ENCODE measurements at places on chromosomes 1 and 21.

- DNase-seq, result peak; percentile 37
Observed at GRCh38 chr1:152185544-152186391, 26.7 kb upstream of the RPTN start.

DNA sequence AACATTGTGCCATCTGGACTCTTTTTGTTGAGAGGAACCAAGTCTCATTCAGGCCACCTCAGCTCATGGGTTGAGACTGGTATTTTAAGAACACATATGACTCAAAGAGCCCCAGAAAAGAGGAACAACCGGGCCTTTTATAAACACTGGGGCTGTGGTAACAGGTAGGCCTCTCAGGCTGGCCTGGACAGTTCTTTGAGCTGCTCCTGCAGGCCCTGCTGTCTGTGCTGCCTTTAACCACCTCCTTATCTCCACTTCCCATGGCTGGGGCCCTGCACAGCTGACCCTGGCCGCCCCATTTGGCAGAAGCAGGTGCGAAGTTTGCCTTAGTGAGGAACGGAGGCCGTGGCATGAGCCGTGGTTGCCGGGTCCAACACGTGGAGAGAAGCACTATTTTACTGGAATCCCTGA lies 163.3 kb downstream of the RHOU start:
- DNase-seq, result no peak

GRCh38 chr1:218123968-218124367 lies 161.1 kb upstream of the RRP15 start:
- no peak for DNase-seq

DNA sequence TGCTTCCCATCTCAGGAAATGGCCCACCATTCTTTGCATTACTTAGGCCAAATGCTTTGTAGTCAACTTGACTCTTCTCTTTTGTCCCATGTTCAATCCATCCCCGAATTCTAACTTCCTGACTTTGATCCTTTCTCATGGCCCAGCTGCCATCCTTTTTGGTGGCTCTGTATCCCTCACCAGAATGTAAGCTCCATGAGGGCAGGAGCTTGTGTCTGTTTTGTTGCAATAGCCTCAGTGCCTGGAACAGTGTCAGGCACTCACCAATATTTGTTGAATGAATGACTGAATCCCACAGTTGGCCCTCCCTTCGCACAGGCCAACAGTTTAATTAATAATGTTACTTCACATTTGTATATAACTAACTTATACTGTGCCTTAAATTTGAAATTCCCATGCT lies 3.1 kb upstream of the PARP1 start:
- no peak for DNase-seq

DNA sequence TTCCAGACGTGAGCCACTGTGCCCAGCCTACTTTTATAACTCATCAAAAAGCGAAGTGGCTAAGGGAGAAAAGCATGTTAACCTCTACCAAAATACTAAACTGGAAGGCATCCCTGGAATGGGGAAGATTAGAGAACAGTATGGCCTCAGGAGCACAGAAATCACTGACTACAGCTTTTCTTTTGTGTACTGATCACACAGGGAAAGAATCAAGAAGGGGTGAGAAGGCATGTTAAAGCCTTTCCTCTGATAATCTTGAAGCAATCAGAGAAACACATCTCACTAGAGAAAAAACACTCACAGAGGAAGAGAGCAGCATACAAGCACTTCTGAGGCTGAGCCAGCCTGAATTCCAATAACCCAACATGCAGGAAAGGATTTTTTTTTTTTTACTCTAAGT lies 10.7 kb downstream of the PCAT6 start:
- no peak for DNase-seq

- DNase-seq, result no peak
Observed at GRCh38 chr1:17909634-17910033, 154.5 kb downstream of the ACTL8 start.

- no peak for DNase-seq
Observed at GRCh38 chr1:65478379-65479026, 58.0 kb downstream of the LEPR start.

- no peak for DNase-seq
Observed at GRCh38 chr21:45388611-45389296, 16.2 kb upstream of the COL18A1 start.

DNA sequence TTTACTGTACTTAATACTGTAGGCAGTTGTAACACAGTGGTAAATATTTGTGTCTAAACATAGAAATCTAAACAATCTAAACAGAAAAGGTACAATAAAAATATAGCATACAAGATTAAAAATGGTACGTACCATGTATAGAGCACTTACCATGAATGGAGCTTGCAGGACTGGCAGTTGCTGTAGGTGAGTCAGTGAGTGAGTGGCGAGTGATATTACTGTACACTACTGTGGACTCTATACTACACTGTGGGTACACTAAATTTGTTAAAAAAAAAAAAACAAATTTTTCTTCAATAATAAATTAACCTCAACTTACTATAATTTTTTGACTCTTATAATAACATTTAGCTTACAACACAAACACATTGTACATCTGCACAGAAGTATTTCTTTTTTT lies 39.5 kb upstream of the MYOCOS start:
- no peak for DNase-seq

GRCh38 chr1:76944942-76945341 lies 77.7 kb downstream of the ST6GALNAC5 start:
- no peak for DNase-seq

DNA sequence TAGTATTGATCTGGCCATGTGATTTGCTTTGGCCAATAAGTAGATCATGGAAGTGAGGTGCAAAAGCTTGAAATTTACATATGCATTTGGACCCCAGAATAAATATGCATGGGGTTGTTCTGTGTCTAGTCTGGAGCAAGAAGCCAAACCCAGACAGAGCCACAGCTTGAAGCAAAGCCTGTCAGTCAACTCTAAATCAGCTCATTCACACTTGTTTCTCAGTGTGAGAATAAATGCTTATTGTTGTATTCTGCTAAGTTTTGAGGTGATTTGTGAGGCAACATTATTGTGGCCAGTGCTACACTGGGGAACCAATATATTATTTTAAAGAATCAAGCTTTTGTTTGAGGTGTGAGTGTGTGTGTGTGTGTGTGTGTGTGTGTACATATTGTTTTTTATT lies 12.2 kb upstream of the PGLYRP3 start:
- DNase-seq, result no peak

- no peak for DNase-seq
Observed at GRCh38 chr1:181812208-181812607, 249.3 kb downstream of the ZNF648 start.

GRCh38 chr1:213988507-213989001 lies 781 bp downstream of the PROX1 start:
- no peak for DNase-seq

- no peak for DNase-seq
Observed at GRCh38 chr1:214318356-214318755, 37.4 kb downstream of the SMYD2 start.

- peak; percentile 57 for DNase-seq
Observed at GRCh38 chr1:175319112-175319911, 126.7 kb upstream of the KIAA0040 start.

GRCh38 chr1:7043719-7044535 lies 258.7 kb downstream of the CAMTA1 start:
- no peak for DNase-seq

GRCh38 chr1:172383536-172383935 lies 36.9 kb upstream of the C1orf105 start:
- DNase-seq, result no peak

GRCh38 chr1:193558491-193559028 lies 372.1 kb upstream of the B3GALT2 start:
- no peak for DNase-seq

GRCh38 chr1:64473367-64473766 lies 3.4 kb downstream of the CACHD1 start:
- DNase-seq, result no peak

DNA sequence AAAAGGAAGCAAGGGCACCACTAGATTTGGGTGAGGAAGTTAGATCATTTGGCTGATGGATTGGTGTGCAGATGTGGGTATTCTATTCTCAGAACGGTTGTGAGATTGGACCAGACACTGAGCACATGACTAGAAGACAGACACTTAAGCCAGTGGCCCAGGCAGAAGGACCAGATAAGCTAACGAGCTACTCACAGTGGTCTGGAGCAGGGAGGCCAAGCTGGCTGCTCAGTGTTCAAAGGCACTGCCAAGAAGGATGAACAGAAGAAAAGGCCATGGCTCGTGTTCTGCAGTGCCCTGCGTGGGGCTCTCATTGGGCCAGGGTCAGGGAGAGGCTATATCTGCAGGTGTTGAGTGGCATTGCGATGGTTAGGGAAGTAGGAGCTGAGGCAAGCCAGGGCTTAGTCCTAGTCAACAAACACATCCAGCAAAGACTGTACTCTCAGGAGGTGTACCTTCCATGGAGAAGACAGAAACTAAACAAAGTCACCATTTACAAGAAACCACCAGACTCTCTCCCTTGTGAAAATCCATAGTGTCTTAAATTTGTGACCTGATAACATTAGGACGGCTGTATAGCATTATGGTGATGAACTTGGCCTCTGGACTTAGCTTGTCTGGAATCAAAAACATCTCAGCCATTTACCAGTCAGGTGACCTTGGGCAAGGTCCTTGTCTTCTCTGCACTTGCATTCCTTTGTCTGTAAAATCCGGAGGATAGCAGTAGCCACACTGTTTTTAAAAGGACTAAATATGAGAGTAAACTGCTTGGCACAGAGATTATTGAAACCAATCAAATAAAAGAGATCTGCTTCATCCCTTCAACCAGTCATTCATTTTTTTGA lies 274.5 kb downstream of the SIPA1L2 start:
- DNase-seq, result no peak

DNA sequence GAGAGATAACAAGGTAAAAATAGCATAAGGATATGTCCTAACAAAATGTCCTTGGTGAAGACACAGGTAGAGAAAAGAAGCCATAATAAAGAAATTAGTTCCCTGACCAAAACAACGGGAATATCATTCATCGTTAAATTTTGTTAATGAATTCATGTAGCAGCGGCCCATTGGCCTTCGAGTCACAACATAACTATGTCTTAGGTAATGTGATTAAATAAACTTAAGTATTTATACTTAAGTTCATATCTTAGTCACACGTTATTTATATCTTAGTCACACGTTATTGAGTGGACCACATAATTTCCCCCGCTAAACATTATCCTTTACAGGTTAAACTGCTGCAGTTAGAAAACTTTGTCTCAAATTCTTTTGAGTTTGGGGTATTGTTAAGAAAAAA lies 1.2 kb downstream of the NEXN start:
- no peak for DNase-seq

- DNase-seq, result no peak
Observed at GRCh38 chr1:27010226-27010994, 2.2 kb downstream of the TENT5B start.

GRCh38 chr1:69570356-69570755 lies 2.6 kb downstream of the LRRC7 start:
- no peak for DNase-seq

GRCh38 chr1:46594063-46594462 lies 10.0 kb downstream of the MKNK1 start:
- no peak for DNase-seq

DNA sequence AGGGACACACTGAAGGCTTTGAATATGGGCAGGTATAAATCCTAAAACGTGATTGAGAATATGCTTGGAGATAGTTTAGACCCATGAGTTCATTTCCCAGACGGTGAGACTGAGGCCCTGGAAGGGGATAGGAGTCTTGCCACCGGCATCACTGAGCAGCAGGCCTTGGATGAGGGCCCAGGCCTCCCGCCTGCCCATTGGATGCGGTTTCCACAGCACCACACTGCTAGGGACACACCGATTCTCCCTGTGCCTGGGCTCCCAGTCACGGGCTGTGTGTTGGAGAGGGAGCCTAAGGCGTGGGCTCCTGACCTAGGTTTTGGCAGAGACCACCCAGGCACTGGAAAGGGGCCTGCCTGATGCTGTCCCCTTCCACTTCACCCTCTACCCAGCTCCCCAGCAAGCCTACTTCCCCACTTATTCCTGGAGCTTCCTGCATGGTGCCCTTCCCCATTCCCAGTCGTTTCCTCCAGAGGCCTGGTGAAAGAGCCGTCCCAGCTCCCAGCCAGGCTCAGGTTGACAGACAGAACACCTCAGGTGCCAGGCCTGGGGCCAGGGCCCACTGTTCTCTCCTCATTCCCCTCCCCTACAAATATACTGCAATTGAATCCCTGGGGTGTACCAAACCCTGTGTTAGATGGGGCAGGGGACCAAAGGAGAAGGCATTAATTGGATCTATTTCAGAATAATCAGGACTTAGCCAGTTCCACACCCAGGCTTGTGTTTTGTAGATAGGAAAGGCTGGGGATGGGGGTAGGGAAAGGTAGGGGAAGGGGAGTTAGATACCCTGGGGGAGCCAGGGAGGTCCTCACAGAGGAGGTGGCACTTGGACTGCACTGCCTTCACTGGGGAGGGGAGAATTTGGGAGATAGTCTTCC lies 3.4 kb downstream of the FOXO6 start:
- no peak for DNase-seq

DNA sequence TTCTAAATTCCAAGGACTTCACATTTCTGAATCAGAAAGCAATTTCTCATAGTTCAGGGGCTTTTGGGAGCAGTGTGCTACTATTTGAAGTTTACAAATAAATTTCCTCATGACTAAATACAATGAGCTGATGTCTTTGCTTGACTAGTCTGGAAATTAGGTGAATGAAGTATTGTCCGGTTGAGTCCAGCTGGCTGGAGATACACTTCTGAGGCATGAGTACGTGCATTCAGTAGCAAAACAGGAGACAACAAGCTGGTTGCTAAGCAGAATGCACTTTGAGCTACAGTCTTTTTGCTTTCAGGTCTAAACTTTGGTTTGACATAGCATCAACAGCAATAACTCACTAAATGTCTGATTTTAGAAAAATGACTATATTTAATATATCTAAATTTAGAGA lies 27.1 kb downstream of the ZNHIT6 start:
- DNase-seq, result no peak

- no peak for DNase-seq
Observed at GRCh38 chr1:232635279-232635678, 5.3 kb upstream of the SIPA1L2 start.

DNA sequence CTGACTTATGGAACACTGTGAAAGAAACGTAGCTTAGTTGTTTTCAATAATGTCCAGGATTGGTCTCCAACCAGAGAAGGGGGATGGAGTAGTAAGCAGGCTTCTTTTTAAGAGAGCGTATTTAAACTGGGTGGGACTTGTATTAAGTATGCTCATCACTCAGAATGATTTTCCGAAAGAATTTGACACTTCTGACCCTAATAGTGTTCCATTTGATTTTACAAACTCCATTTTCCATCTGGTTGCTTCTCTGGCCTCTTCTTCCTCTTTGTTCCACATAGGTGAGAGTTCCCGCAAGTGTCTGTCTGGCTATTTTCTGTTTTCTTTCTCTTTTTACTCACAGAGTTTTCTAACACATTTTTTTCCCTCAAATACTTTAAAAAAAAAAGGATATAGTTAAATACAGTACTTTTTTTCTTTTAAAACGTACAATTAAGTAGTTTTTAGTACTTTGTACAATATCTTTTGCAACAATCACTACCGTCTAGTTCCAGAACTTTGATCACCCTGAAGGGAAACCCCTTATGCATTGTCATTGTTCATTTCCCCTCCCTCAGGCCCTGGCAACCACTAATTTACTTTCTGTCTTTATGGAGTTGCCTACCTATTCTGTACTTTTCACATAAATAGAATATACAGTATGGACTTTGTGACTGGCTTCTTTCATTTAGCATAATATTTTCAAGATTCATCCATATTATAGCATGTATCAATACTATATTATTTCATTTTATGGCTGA lies 67.0 kb downstream of the RASAL2 start:
- DNase-seq, result no peak
